ENCODE measurements at places on chromosomes 5 and 9.

- no peak for DNase-seq
Observed at GRCh38 chr5:6080436-6080835, 297.9 kb downstream of the MED10 start.

DNA sequence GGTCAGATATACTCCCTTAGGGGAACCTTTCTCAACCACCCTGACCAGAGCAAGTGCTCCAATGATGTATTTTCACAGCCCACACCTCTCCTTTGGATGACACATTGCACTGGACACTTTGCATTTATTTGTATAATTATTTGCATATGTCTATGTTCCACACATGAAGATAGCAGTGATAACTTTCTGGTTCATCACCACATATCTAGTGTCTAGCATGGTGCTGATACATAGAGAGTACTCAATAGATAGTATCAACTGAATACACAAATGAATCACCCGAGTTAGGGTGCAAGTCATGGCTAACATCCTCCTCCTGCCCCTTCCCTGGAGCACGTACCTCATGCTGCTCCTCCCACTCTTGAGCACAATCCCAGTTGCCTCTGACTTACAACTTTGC, 617.6 kb downstream of the EBF1 start:
- DNase-seq, result no peak

DNA sequence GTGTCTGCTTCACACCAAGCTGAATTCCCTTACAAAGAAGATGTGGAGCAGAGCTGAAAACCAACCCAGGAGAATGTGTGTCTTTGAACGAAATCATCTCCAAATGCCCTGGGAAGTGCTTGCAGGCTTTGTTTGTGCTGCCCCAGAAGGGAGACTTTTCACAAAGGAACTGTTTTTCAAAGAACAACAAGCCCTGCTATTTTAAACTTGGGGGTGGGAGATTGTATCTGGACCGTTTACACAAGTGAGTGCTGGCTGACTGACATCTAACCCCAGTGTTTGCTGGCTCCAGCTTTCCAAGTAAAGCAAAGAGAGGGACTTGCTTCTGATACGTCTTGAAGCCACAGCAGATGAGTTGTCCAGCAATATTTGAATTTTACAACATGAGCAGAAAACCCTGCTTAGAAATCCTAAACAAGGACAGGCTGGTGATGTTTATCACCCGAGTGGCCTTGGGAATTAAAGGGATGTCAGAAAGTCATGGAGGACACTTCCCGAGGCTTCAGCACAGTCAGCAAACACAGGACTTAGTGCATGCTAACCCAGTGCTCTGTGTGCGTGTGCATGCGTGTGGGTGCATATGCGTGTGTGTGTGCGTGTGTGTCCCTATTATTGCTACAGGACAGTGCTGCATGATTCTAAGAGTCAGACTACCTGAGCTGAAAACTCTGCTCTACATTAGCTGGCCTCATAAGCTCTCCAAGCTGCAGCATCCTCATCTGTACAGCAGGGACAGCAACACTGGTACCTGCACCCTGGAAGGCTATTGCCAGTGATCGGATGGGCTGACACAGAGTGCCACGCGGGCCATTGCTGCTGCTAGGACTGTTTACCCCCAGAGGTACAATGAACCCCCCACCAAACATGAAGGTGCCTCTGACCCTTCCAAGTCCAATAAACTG, 1.4 kb downstream of the ADAMTS12 start:
- DNase-seq, result no peak

DNA sequence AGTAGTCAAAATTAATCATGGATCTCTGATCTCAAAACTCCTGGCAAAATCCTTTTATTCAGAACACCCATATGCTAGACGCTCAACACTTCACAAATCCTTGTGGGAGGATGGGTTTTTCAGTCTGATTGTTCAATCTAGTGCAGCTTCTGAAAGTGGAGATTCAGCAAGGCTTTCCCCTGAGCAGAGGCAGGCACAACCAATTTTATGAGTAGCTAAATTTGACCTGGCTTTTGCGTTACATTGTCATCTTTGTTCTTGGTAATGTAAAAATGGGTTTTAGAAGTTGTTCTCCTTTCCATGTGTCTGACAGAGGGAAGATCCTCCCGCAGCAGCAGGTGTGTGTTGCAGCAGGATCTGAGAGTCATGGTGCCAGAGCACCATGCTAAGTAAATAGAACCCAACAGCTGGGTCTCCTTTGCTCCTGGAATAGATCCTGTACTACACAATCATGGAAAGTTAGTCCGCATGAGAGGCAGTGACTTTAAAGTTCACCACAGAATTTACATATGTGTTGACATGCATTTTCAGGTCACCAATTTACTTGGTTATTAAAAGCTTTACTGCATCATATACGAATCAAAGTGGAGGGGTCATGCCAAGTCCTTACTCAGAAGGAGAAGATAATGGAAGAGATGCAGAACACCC, 70.1 kb upstream of the MEF2C start:
- no peak for DNase-seq

DNA sequence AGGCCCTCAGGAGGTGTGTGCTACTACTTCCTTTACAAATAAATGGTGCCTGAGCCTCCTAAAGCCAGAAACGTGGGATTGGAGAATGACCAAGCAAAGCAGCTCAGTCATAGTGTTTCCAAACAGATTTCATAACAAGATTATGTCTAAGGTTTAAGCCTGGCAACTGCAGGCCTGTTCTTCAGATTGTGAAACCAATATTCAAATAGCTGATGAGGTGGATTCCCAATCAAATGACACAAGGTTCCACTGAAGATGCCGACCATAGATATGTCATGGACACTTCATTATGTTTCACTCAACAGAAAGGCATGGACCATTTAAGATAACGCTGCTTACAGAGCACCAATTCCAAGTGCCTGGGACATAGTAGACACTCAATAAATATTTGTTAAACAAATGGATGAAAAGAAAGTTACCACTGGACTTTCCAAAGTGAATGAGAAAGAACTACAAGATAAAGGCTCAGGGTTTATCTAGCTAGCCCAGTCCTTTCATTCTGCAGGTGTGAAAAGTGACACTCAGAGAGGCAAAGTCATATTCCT, 189.5 kb downstream of the ACTL7B start:
- DNase-seq, result no peak

DNA sequence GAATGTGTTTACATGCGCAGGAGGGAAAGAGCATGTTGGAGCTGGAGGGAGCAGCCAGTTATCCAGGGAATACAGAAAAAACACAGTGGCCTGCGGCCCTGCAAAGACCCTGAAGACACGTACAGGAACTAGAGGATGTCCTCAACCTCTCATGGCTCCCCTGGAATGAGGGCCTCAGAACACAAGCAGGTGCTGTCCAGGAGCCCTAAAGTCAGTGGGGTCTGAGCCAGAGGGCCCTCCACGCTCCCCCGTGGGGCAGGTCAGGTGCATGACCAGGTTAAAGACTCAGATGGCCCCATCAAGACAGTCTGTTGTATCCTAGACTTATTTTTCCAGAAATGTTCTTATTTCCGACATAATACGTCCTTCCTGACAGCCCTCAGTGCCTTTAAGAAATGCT, 106.9 kb downstream of the ROR2 start:
- DNase-seq, result no peak

- no peak for DNase-seq
Observed at GRCh38 chr5:142883025-142883424, 112.8 kb downstream of the ARHGAP26 start.

GRCh38 chr9:135478829-135479468, 633 bp upstream of the PPP1R26 start:
- DNase-seq, result no peak

Measured in activated naive CD8-positive, alpha-beta T cell treated with anti-CD3 and anti-CD28 coated beads for 36 hours (primary cell).